Vagina (tissue), 2 donors: ENCODE measurements at places on chromosomes 1 and 21. TPM values are rescaled to one million over a fixed set of nuclear protein-coding genes. Genes with fewer than 3 reads are reported as not detected.
A peak's percentile ranks its signal among the peaks of the same experiment; 100 is the strongest.

The ST6GALNAC5 gene
- 9.6 TPM for total RNA-seq

The SLC26A9 gene
- 0.74 TPM for total RNA-seq

DNA sequence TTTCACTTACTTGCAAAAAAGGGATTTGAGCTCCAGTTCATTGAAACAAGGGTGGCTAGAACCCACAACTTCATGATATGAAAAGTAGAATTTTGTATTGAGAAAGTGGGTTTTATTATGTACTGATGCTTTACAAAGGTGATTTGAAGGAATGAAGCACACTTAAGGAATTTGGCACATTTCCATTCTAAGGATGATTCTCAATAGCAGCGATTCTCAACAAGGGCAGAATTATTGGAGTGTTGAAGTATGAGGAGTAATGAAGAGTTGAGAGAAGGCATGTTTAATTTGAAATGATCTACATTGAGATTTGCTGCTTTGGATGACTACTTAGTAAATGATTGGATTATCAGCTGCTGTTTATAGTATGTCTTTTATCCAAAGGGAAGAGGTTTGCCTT lies 54.7 kb downstream of the FNBP1L start:
- no peak for DNase-seq

DNA sequence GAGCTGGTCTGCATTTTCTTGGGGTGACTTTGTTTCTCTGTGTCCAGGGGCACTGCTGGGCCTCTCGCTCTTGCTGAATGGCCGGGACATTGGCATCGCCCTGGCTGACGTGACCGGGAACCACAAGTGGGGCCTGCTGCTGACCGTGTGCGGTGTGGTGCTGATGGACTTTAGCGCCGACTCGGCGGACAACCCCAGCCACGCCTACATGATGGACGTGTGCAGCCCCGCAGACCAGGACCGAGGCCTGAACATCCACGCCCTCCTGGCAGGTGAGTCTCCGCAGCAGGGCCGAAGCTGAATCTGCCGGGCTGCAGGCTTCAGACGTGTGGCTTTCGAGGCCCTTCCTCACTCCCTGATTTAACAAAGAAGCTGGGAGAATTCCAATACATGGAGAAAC lies 7.9 kb downstream of the SLC45A1 start:
- DNase-seq: no peak

The TRIM67 gene
- not detected for total RNA-seq

GRCh38 chr1:163414778-163415177 lies 93.0 kb downstream of the NUF2 start:
- no peak for DNase-seq

The LRRC8C gene
- 5.4 TPM for total RNA-seq

GRCh38 chr1:103275725-103276124 lies 167.4 kb upstream of the COL11A1 start:
- DNase-seq: no peak

GRCh38 chr1:111864862-111865261 lies 109.2 kb downstream of the DDX20 start:
- DNase-seq: no peak

DNA sequence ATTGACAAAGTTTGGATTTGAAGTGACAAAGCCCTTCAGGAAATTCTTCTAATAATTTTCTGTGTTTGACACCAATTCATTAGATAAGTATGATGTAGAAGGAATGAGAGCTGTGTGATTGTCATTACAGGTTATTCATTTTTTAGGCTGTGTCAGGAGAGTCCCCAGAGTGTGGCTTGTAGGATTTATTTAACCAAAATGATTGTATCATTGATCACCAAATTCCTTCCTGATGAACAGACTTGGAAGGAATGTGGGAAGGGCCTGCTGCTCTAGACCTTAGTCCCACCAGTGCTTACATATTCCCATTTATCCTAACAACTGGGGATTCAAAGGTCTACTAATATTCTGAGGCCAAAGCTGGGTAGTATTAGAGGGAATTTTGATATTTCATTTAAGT lies 383.3 kb upstream of the KAZN start:
- no peak for DNase-seq

The LDLRAD1 gene
- total RNA-seq: not detected

The CR1L gene
- total RNA-seq: not detected

The OR2T35 gene
- not detected for total RNA-seq

The NBPF6 gene
- not detected for total RNA-seq

DNA sequence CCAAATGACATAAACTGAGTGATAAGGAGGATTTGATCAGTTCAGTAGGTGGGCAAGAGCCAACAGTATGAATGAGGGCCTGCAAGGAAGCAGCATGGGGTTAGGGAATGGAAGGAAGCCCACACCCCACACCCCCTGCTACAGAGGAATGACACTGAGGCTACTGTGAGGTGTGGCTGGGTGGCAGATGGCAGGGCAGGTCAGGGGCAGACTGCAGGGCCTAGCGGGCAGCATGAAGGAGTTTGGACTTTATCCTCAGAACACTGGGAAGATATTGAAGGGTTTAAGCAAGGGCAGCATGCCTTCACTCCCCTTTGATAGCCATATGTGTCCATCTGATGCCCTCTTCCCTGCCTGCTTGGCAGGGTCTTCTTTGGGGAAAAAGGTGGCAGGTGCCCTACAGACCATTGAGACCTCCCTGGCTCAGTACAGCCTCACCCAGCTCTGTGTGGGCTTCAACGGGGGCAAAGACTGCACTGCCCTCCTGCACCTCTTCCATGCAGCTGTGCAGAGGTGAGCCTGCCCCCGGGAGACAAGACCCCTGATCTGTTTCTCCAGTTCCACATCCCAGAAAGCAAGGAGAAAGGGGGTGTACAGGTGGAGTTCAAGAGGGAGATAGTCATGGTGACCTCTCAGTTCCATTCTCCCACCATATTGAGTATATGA lies 4.1 kb upstream of the LENEP start:
- DNase-seq: no peak

The CCDC18 gene
- total RNA-seq: 17.7 TPM

GRCh38 chr21:27580276-27580675 lies 613.4 kb upstream of the ADAMTS5 start:
- DNase-seq: no peak

The CHD1L gene
- 22.3 TPM for total RNA-seq

GRCh38 chr1:53637511-53638359 lies 101.2 kb downstream of the GLIS1 start:
- peak; percentile 58 for DNase-seq

The ATXN7L2 gene
- total RNA-seq: 4.9 TPM
